ENCODE measurements at places on chromosomes 2 and 18.

- no peak for DNase-seq
Observed at GRCh38 chr2:231854616-231855125, 68.4 kb downstream of the COPS7B start.

DNA sequence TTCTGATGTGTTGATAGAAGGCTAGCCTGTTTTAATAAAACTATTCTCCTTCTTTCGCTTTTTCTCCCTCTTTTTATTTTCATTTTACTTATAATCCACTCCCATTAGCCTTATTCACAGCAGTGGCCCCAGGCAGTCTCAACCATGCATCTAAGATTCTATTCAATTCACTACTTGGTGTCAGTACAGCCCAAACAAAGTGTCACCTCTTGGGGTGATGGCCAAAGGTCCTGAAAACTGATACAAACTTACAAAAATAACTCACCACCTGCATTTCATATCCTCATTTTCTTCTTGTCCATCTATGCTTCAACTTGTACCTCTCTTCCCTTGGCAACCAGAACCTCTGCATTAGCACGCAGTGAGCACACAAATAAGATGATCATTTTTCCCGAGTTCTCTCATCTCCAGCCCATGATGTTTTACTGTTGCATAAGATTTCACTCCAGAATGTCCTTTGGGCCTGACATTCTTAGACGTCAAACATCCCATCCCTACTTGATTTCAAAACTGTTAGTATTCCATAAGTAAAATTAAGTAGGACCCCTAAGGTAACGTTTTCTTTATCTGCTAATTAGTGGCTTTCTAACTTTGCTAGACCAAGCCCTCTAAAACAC lies 559.3 kb upstream of the TNP1 start:
- no peak for DNase-seq

DNA sequence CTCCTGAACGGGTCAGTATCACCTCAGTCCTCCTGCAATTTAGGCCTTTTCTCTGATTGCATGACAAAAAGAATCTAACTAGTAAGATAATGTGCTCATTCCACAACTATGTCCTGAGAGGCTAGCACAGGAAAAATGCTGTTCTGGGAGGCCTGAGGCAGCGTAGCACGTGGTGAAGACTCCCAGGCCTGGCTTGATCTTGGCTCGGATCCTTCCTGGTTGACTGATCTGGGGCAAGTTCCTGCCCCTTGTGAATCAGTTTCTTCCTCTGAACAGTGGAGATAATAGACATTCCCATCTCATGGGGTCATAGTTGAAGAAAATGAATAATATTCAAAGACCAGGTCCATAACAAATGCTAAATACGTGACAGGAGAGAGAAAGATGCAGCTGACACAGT lies 12.3 kb downstream of the FBLN7 start:
- peak; percentile 96 for DNase-seq

- no peak for DNase-seq
Observed at GRCh38 chr18:76578571-76579300, 83.7 kb upstream of the ZNF516 start.

DNA sequence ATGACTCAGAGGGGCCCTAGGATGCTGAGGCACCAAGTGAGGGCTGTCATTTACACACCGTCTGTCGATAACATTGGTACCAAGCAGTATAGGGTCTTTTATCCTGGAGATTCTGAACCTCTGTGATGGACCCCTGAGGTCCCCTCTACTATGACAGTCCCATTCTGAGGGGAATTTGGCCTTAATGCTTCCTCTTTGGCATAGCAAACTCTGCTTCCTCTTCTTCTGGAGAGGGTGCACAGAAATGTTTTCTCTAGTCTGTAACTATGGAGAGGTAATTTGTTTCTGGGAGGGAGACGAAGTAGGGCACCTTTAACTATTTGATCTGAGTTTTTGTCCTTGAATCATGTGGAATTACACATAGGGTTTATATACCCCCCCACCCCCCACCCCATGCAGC lies 44.8 kb downstream of the INPP4A start:
- no peak for DNase-seq

GRCh38 chr2:195450552-195451113 lies 206.4 kb upstream of the SLC39A10 start:
- DNase-seq = no peak
